ENCODE measurements at places on chromosomes 11 and 22.
A peak's percentile ranks its signal among the peaks of the same experiment; 100 is the strongest.

DNA sequence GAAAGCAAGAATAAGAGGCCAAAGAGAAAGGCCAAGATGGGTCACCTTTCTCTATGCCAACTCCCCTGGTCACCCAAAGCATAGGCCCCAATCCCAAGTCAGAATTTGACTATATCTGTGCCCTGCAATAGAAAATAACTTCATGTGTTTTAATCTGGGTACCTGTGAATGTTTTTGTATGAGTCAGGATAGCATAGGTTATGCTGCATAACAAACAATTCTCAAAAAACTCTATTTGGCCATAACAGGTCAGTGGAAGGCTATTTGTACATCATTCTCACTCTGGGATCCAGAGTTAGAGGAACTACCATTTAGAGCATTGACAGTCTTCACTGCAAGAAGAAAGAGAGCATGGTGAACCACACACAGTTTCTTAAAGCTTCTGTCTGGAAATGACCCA is 167.3 kb downstream of the DBX1 start:
- DNase-seq: no peak
- no peaks in the 10 kb centered on the region for H3K27me3 ChIP-seq
- H3K27ac ChIP-seq: no peak overlapping the region
- H3K4me1 ChIP-seq: peaks cover 8% of the 10 kb centered on the region

- H3K36me3 ChIP-seq: no peaks in the 10 kb centered on the region
- no peak overlapping the region for H3K4me3 ChIP-seq
- peaks cover 28% of the 10 kb centered on the region for H3K27me3 ChIP-seq
- no peak for DNase-seq
- peaks cover 15% of the 10 kb centered on the region for H3K4me1 ChIP-seq
Observed at GRCh38 chr11:65792456-65792855, 5.6 kb downstream of the OVOL1 start.

DNA sequence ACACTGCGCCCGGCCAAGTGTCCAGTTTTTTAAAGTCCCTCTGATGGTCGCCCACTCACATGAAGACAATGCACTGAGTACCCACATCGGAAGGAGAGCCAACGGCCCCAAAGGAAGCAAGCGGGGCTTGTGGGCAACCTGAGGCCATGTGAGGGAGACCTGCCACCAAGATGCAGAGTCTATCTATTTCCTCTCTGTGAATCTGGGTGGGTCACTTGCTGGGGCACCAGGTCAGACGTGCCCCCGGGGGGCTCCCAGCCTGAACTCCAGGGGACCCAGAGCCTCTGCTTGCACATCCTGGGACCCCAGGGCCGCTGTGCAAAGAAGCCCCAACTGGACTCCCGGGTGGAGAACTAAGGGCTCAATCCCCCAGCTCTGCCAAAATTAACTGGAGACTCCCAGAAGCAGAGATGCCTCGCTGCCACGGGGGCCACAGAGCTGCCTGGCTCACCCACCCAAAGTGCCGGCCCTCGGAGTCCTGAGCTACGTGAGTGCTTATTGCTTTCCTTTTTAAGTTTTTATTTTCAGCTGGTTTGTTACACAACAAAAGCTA is 106.4 kb downstream of the BRD1 start:
- no peak overlapping the region for H3K27ac ChIP-seq
- H3K36me3 ChIP-seq: no peaks in the 10 kb centered on the region
- no peak for DNase-seq
- peaks cover 81% of the 10 kb centered on the region for H3K27me3 ChIP-seq

- no peaks in the 10 kb centered on the region for H3K27me3 ChIP-seq
- H3K4me1 ChIP-seq: peaks cover 25% of the 10 kb centered on the region
- no peaks in the 10 kb centered on the region for H3K36me3 ChIP-seq
- DNase-seq: peak; percentile 80
- no peak overlapping the region for H3K4me3 ChIP-seq
Observed at GRCh38 chr11:55854704-55855103, 16.2 kb downstream of the OR5D16 start.

DNA sequence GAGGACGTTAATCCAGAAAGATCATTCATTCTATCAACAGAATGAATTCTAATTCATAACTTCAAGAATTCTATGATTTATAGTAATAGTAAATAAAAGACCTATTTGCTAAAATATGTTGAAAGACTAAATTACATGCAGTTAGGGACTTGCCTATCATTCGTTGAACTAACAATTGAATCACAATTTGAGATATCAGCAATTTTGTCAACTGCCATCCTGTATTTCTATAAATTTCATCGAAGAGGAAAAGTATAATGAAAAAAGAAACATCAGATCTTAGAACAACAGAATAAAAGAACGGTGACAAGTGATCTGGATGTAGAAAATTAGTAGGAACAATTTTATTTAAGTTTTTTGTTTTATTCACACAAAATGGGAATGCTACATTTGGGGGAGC is 4.4 kb upstream of the TTC17 start:
- no peaks in the 10 kb centered on the region for H3K4me1 ChIP-seq
- H3K27me3 ChIP-seq: no peaks in the 10 kb centered on the region
- H3K4me3 ChIP-seq: no peak overlapping the region
- no peaks in the 10 kb centered on the region for H3K36me3 ChIP-seq
- H3K27ac ChIP-seq: no peak overlapping the region

DNA sequence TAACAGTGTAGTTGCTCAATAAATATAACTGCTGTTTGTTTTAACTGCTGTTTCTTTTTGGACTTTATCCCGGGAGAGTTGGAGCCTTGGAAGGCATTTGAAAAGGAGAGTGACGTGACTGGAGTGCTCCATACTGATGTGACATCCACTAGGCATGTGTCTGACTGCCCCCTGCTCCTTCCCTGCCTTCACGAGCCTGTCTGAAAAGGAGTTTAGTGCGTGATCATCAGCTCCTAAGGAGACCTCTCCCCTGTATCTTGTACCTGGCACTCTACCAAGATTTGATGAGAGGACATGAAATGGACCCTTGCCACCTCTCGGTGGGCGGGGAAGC is 22.9 kb downstream of the ZBTB16 start:
- H3K27ac ChIP-seq: no peak overlapping the region
- no peaks in the 10 kb centered on the region for H3K36me3 ChIP-seq
- peaks cover 42% of the 10 kb centered on the region for H3K4me1 ChIP-seq
- no peak overlapping the region for H3K4me3 ChIP-seq
- no peaks in the 10 kb centered on the region for H3K27me3 ChIP-seq

GRCh38 chr11:59544869-59545178 is 33.5 kb downstream of the OR4D9 start:
- DNase-seq: no peak
- peaks cover 9% of the 10 kb centered on the region for H3K4me1 ChIP-seq
- H3K27me3 ChIP-seq: no peaks in the 10 kb centered on the region
- no peak overlapping the region for H3K4me3 ChIP-seq
- no peaks in the 10 kb centered on the region for H3K36me3 ChIP-seq

GRCh38 chr11:76806608-76807205 is 23.6 kb downstream of the TSKU start:
- H3K4me1 ChIP-seq: no peaks in the 10 kb centered on the region
- H3K36me3 ChIP-seq: no peaks in the 10 kb centered on the region
- no peak overlapping the region for H3K4me3 ChIP-seq
- no peak for DNase-seq

DNA sequence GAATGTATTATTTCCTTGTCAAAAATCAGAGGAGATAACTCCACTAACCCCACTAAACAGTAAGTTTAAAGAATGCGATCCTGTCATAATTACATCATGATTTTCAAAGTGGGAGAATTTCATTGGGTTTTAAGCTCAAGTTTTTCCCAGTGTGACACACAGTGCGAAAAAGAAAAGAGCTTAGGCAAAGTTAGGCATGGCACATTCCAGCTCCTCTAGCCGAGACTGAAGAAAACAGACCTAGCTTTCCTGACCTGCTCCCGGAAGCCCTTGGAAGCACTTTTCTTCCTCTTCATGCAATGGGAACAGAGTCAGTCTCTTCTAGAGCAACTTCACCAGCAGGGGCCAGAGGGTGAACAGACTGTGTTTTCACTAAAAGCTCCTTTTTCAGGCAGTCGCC is 76.6 kb upstream of the AKIP1 start:
- peaks cover 8% of the 10 kb centered on the region for H3K4me1 ChIP-seq
- H3K27ac ChIP-seq: no peak overlapping the region
- no peak for DNase-seq
- H3K4me3 ChIP-seq: no peak overlapping the region
- H3K36me3 ChIP-seq: no peaks in the 10 kb centered on the region

- H3K27me3 ChIP-seq: no peaks in the 10 kb centered on the region
- H3K4me3 ChIP-seq: no peak overlapping the region
- no peak overlapping the region for H3K27ac ChIP-seq
- H3K4me1 ChIP-seq: no peaks in the 10 kb centered on the region
Observed at GRCh38 chr22:45208993-45209838, 31.5 kb downstream of the KIAA0930 start.

- H3K27me3 ChIP-seq: peaks cover 98% of the 10 kb centered on the region
- H3K4me3 ChIP-seq: no peak overlapping the region
- H3K27ac ChIP-seq: no peak overlapping the region
Observed at GRCh38 chr22:36628571-36629065, 74.9 kb downstream of the CACNG2 start.

GRCh38 chr11:64444838-64445441 is 86.0 kb downstream of the RPS6KA4 start:
- no peak for DNase-seq
- peaks cover 67% of the 10 kb centered on the region for H3K27me3 ChIP-seq
- no peaks in the 10 kb centered on the region for H3K36me3 ChIP-seq
- no peak overlapping the region for H3K4me3 ChIP-seq
- H3K4me1 ChIP-seq: peaks cover 17% of the 10 kb centered on the region
- H3K27ac ChIP-seq: no peak overlapping the region

DNA sequence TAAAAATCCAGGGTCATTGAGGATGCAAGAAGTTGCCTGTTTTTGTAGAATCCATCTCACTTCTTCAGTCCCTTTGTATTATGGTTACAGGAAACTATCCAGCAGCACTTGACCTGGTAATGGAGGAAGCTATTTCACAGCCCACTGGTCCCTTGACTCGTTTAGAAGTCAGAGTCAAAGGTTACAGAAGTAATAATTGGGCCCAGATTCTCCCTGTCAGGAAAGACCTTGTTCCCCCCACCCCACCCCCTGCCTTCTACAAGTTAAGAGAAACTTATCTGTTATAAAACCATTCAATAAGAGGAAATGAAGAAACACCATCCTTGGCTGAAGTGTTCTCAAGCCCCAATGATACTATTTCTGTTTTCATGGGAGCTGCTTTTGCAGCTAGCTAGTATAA is 65.8 kb downstream of the CSTPP1 start:
- H3K36me3 ChIP-seq: no peaks in the 10 kb centered on the region
- H3K4me3 ChIP-seq: no peak overlapping the region
- H3K27me3 ChIP-seq: no peaks in the 10 kb centered on the region
- no peak for DNase-seq
- H3K4me1 ChIP-seq: peaks cover 10% of the 10 kb centered on the region

DNA sequence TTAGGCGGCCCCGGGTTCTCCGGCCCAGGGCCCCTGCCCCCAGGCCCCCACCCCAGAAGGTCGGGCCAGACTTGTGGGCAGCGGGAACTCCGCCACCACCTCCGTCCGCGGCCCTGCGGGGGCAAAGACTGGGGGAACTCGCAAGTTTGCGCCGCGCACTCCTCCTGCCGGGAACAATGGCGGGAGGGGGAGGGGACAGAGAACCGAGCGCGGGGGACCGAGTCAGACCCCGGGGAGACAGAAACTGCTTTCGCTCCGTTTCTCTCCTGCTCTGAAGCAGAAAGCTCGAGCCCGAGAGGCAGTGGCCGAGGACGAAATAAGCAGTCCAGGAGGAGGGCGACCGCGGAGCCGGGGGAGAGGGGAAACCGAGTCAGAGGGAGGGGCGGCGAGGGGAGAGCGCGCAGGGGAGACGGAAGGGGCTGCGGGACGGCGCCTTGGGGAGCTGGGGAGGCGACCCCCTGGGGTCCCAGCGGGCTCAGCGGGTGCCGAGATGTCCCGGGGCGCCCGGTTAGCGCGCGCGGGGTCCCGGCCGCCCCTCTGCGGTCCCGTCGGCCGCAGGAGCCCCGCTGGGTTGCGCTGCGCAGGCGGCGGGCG is 555 bp downstream of the TP53I11 start:
- no peak for DNase-seq
- H3K36me3 ChIP-seq: no peaks in the 10 kb centered on the region
- peak overlapping the region; percentile 83 for H3K4me3 ChIP-seq
- no peak overlapping the region for H3K27ac ChIP-seq
- no peaks in the 10 kb centered on the region for H3K27me3 ChIP-seq

- DNase-seq: peak; percentile 51
- 0 out of 2 replicates have a peak, but pooled peaks cover 4% of the 10 kb centered on the region for H3K36me3 ChIP-seq
- 0 out of 2 replicates have a peak, but pooled peaks cover 5% of the 10 kb centered on the region for H3K27me3 ChIP-seq
- H3K27ac ChIP-seq: no peak overlapping the region
- peaks cover 16% of the 10 kb centered on the region for H3K4me1 ChIP-seq
Observed at GRCh38 chr11:47179655-47179991, 2.9 kb upstream of the ARFGAP2 start.

- no peak overlapping the region for H3K4me3 ChIP-seq
- H3K4me1 ChIP-seq: no peaks in the 10 kb centered on the region
- no peaks in the 10 kb centered on the region for H3K36me3 ChIP-seq
- DNase-seq: no peak
- H3K27ac ChIP-seq: no peak overlapping the region
Observed at GRCh38 chr11:120119121-120119520, 18.8 kb downstream of the TRIM29 start.

GRCh38 chr22:35900483-35901168 is 128.0 kb downstream of the RBFOX2 start:
- H3K27me3 ChIP-seq: no peaks in the 10 kb centered on the region
- DNase-seq: no peak
- no peak overlapping the region for H3K4me3 ChIP-seq
- no peak overlapping the region for H3K27ac ChIP-seq

DNA sequence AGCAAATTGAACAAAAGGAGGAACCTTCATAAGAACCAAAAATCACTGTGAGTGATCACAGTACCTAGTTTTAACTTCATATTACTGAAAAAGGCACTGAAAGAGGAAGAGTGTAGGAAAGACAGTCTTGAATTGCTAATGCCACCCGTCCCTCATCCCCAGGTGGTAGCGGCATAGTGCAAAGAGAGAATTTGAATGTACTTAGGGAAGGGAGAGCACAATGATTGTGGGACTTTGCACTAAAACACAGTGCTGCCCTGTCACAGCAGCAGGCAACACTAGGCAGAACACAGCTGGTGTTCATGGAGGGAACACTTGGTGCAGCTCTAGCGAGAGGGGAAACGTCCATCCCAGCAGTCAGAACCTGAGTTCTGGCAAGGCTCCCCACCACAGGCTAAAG is 716.3 kb upstream of the ANO5 start:
- DNase-seq: no peak
- H3K36me3 ChIP-seq: no peaks in the 10 kb centered on the region
- no peak overlapping the region for H3K27ac ChIP-seq
- no peak overlapping the region for H3K4me3 ChIP-seq
- H3K27me3 ChIP-seq: no peaks in the 10 kb centered on the region

GRCh38 chr11:112518371-112518770 is 257.7 kb upstream of the PLET1 start:
- no peaks in the 10 kb centered on the region for H3K4me1 ChIP-seq
- DNase-seq: no peak
